ENCODE measurements at places on chromosomes 4 and X.

- no peak for DNase-seq
Observed at GRCh38 chr4:143084566-143084965, 100.2 kb upstream of the USP38 start.

- no peak for DNase-seq
Observed at GRCh38 chr4:156931267-156931666, 40.3 kb downstream of the PDGFC start.

DNA sequence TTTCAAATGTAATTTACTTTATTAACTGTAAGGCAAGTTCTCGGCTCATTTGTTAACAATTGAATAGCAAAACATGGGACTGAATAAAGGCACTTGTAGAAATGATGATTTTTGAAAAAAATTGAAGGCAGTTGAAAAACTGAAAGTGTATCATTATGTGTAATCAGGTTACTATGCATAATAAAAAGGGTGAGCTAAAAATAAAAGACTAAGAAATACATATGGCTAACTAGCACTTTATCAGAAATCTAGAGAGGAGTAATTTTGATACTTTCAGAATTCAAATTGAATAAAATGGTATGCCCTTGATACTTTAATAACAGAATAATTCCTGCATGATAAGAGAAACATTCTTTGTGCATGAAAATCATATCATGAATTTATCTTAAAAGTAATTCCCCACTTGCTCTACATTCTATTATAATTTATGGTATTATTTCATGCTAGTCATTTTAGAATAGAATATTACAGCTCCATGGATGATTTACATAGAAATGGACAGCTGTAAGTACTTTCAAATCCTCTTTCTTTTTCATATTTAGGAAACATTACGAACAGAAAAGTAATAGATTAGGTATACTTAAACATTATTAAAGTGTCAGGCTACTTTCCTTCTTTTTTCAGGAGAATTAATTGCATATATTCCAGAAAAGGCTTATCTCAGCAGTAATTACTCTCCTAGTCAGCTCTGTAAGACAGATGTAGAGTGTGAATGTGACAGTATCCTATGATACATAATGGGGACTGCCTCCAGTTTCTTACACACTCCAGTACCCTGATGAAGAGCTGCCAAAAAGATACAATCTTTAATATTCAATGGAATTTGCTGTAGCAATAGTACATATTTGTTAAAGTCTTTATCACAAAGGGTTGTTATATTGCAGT lies 697.3 kb downstream of the CCSER1 start:
- DNase-seq: no peak

- DNase-seq: no peak
Observed at GRCh38 chr4:44425614-44426208, 22.9 kb downstream of the KCTD8 start.

DNA sequence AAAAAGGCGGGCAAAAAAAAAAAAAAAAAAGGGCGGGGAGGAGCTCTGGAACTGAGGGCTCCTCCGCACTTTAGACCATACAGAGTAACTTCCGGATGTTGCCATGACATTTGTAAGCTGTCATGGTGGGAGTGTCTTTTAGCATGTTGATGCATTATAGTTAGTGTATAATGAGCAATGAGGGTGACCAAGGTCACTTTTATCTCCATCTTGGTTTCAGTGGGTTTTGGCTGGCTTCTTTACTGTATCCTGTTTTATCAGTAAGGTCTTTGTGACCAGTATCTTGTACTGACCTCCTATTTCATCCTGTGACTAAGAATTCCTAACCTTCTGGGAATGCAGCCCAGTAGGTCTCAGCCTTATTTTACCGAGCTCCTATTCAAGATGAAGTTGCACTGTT lies 193.4 kb downstream of the UGT8 start:
- DNase-seq: no peak

DNA sequence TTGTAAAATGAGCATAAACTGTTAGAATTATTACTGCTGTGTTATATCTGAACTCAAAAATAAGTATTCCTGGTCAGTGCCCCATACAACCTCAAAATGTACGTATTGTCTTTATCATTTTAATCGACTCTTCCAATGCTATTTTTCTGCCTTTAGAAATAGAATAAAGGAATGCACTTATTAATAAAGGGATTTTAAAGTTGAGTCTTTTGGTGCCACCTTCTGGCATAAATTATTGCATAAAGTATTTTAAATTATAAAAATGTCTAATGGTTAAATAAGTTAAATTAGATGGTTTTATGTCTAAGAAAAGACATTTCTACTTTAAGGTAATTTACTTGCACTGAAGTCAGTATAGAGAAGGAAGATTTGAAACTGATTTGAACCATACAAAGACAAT lies 424.0 kb upstream of the NDST4 start:
- no peak for DNase-seq

- DNase-seq: no peak
Observed at GRCh38 chr4:190014771-190015537, 12.1 kb downstream of the FRG2 start.

- DNase-seq: no peak
Observed at GRCh38 chr4:8368998-8369397, 71.5 kb downstream of the ACOX3 start.

GRCh38 chrX:10198254-10198653 lies 41.5 kb downstream of the CLCN4 start:
- DNase-seq: no peak

DNA sequence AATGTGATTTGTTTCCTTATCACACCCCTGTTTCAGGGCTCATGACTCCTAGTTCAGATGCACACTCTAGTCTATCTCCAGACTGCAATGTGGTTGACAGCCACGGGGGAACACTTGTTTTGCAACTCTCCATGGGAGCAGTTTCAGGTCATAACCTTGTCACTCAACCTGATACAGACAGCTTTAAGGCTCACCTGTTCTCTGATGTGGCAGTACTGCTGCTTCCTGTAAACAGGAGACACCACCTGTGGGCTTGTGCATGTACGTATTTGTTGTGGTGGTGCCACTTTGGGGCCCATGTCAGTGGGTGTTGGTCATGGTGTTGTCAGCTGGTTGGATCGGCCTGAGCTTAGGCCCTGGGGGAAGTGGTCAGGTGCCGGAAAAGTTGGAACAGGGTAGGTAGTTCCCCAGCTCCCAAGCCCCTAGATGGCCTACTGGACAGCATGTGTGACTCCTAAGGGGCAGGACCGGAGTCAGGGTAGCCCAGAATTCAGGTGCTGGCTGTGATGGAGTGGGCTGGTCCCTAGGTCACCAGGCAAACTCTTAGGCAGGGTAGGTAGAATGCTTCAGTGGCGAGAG lies 46.2 kb downstream of the FAM9B start:
- no peak for DNase-seq

DNA sequence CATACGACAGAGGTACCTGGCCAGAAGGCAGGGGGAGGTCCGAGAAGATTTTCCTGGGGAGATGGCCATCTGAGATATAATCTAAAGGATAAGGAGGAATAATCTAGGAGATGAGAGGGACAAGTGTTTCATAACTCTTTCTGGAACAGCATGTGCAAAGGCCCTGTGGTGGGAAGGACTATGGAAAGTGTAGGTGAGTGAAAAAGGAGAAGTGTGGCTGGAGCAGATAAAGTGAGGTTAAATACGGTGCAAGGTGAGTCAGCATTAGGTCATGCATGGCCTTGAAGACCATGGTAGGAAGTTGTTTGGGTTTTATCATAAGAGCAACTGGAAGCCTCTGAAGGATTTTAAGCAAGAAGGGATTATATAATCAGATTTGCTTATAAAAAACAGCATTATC lies 34.6 kb upstream of the MTM1 start:
- no peak for DNase-seq

DNA sequence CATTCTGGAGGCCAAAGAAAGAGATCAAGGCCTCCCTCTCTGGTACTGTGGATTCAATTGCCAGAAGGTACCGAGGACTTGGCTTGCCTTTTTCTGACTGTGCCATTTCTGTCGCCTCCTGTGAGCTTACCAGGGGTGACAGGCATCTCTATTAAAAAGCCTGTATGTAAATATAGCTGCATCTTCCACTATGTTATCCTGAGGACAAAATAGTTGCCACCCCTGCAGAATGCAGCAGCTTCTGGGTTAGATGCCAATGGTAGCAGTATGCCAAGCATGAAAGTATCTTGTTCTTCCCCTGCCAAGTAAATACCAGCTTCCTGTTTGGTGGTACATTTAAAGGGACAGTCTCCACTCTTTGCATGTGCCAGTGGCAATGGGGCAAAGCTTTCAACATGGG lies 10.7 kb downstream of the TRPC5OS start:
- DNase-seq: no peak

- DNase-seq: no peak
Observed at GRCh38 chr4:189463734-189464133, 476.9 kb upstream of the FRG1 start.

GRCh38 chrX:23333842-23334520 lies 668 bp upstream of the PTCHD1 start:
- DNase-seq: no peak

GRCh38 chrX:49309401-49309981 lies 6.0 kb downstream of the GAGE10 start:
- no peak for DNase-seq

DNA sequence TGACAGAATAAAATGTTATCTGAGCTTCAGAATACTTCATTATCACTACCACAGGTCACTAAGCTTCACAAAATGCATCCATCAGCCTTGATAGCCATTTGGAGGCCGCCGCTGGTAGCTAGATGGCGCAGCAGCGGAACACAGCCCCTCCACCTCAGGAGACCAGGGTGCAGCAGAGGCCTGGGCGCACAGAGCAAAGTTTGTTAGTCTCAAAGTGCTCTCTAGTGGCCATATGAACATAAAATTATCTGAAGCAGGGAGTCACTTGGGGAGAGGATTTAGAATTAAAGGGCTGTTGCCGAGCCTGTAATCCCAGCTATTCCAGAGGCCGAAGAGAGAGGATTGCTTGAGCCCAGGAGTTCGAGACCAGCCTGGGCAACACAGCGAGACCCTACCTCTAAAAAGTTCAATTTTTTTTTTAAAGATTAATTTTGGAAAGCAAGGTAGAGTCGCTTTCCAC lies 8.1 kb upstream of the DCTD start:
- DNase-seq: no peak

DNA sequence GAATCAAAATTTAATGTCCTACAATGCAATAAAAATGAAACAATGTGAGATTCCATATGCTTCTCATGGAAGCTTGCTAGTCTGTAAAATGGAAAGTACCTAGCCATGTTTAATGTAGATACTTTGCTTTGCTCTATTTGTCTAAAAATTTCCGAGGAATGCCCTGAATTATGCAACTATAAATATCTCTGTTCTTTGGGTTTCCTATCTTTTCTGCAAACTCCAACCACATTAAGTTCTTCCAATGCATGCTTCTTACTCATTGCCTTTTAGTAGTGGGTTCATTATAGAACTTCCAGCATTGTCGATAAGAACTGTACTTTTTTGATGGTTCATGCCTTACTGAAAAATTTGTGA lies 178.3 kb downstream of the RASL11B start:
- DNase-seq: no peak

- no peak for DNase-seq
Observed at GRCh38 chr4:181365671-181366070, 877.5 kb upstream of the TENM3 start.

DNA sequence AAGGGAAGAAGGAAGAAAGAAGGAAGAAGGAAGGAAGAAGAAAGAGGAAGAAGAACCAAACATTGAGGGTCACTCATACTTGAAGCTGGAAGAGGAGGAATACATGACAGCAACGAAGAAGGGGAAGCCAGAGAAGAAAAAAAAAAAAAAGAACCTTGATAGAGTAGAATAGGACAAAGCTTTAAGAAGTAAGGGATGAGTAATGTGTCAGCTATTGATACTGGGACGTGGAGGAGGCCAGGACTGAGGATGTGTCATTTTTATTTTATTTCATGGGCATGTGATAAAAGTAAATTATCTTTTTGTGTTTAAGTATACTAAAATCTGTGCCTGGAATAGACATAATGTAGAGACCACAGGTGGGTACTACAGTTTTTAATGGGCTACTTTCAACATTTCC lies 6.4 kb downstream of the EDA2R start:
- no peak for DNase-seq

- DNase-seq: no peak
Observed at GRCh38 chrX:110066488-110067225, 63.7 kb downstream of the TMEM164 start.

DNA sequence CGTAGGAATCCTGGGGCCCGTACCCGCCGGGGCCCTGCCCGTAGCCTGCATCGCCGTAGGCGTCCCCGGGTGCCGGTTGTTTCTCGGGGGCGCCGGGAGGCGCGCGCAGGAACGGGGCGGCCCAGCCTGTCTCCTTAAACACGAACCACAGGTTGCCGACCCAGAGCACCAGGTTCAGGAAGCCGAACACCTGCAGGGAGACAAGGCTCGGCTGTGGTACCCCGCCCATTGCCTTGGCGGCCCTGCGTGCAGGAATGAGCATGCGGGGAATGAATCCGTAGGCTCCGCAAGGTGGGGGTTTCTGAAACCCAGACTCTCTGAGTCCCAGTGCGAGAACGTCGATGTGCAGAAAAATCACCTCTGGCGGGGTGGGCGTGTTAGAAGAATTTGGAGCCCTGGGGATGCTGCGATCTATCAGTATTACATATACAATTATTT lies 5.4 kb upstream of the PRICKLE3 start:
- DNase-seq: no peak

- DNase-seq: no peak
Observed at GRCh38 chr4:156971676-156972378, at the start of gene PDGFC. TSS of gene PDGFC (minus strand) at chr4:156971799. CDS start at chr4:156970903, 896 bp downstream.

DNA sequence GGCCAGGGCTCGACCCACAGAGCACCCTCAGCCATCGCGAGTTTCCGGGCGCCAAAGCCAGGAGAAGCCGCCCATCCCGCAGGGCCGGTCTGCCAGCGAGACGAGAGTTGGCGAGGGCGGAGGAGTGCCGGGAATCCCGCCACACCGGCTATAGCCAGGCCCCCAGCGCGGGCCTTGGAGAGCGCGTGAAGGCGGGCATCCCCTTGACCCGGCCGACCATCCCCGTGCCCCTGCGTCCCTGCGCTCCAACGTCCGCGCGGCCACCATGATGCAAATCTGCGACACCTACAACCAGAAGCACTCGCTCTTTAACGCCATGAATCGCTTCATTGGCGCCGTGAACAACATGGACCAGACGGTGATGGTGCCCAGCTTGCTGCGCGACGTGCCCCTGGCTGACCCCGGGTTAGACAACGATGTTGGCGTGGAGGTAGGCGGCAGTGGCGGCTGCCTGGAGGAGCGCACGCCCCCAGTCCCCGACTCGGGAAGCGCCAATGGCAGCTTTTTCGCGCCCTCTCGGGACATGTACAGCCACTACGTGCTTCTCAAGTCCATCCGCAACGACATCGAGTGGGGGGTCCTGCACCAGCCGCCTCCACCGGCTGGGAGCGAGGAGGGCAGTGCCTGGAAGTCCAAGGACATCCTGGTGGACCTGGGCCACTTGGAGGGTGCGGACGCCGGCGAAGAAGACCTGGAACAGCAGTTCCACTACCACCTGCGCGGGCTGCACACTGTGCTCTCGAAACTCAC lies 3.6 kb downstream of the MID1IP1 start:
- no peak for DNase-seq

- no peak for DNase-seq
Observed at GRCh38 chr4:108375434-108375833, 206.7 kb upstream of the LEF1 start.

- DNase-seq: no peak
Observed at GRCh38 chr4:102829803-102830202, 2.5 kb upstream of the UBE2D3 start.
